Stimulated activated naive CD8-positive, alpha-beta T cell treated with anti-CD3 and anti-CD28 coated beads, Interleukin-15, amount 100 ng/mL, for 72 hours (primary cell): ENCODE measurements at places on chromosomes 6 and 20.
A peak's percentile ranks its signal among the peaks of the same experiment; 100 is the strongest.

DNA sequence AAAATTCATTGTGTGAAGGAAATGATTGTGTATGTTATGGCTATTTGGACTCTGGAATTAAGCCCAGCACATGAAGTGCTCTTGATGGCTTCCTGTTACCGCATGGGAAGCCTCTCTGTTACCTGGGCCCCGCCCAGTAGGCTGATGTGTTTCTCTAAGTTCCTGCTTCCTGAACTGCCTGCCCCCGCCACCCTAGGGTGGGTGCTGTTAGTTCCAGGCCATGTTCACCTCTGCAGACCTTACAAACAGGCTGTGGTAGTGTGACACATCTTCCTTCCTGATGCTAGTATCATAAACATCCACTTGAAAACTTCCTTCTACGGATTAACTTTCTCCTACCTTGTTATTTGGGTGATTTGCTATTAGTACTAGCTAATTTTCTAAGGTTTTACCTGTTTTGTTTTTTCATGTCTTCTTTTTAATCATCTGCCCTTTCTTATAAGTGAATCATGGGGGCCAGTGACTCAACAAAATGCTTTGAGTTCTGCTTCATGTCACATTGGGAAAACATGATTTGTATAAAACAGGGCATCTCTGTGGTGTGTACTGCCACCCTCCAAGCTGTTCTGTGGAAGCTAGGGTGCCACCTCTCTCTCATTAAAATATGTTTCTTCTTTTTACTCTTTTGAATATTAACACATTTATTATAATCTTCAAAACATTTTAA lies 40.6 kb downstream of the SH3BGRL2 start:
- peak; percentile 41 for DNase-seq

DNA sequence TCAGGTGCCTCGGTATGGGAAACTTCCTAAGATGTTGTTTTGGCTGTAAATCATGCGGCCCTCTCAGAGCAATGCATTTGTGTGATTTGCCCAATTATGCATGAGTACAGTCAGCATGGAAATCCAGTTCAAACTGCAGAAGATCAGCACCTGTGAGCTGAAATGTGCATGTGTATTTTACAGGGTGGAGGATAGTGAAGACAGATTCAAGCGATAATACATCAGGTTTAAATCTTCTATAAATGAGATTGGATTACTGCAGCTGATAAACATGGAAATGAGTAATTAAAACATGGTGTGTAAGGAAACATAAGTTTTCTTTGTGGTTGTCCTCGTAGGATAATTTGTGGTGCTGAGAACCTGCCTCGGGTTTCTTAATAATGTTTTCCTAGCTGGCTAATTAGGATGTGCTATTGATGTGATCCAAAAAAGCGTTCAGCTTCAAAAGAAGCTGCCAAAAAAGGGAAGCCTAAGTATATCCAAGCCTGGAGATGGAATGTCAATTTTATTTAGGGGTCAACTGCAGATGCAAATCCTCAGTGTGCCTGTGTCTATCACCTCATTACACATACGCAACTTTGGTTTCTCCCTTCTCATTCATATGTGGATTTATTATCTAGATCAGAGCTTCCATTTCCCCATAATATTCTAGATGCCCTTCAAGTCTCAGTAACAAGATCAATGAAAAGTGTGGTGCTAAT lies 117.1 kb upstream of the CCDC28A start:
- DNase-seq = no peak

DNA sequence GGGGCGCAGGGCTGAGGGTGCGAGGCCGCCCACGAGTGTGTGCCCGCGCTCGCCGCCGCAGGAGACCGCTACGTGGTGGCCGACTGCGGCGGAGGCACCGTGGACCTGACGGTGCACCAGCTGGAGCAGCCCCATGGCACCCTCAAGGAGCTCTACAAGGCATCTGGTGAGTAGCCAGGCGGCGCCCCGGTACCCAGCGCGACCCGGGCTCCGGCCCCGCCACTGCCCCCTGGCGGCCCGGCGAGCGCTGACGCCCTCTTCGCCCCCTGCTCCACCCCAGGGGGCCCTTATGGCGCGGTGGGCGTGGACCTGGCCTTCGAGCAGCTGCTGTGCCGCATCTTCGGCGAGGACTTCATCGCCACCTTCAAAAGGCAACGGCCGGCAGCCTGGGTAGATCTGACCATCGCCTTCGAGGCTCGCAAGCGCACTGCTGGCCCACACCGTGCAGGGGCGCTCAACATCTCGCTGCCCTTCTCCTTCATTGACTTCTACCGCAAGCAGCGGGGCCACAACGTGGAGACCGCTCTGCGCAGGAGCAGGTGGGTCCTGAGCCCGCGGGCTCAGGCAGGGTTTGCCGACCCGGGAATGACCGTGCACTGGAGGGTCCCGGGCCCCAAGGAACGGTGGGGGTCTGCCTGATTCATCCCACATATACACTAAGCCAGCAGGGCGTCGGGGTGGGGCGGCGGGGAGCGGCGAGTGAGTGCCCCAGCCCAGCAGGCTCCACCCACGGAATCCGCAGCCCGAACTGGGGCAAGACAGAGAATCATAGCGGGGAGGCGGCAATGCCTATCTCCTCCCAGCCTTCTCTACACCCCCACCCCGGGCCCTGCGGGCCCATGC lies 17.4 kb downstream of the HSPA12B start:
- peak; percentile 52 for DNase-seq

- no peak for DNase-seq
Measured at GRCh38 chr20:32632461-32633354, 41.0 kb downstream of the C20orf203 start.
